ENCODE measurements at places on chromosomes 3 and 15. TPM values are rescaled to one million over a fixed set of nuclear protein-coding genes. Genes with fewer than 3 reads are reported as not detected.

The COL6A6 gene
- total RNA-seq, result not detected

GRCh38 chr15:53473886-53474285 is 285.6 kb downstream of the WDR72 start:
- H3K27ac ChIP-seq, result no peak overlapping the region
- no peaks in the 10 kb centered on the region for H3K36me3 ChIP-seq
- H3K27me3 ChIP-seq, result no peaks in the 10 kb centered on the region
- no peaks in the 10 kb centered on the region for H3K4me1 ChIP-seq
- DNase-seq, result no peak

GRCh38 chr15:81909011-81909358 is 136.8 kb downstream of the MEX3B start:
- no peak overlapping the region for H3K27ac ChIP-seq
- H3K4me3 ChIP-seq, result no peak overlapping the region
- no peaks in the 10 kb centered on the region for H3K27me3 ChIP-seq
- DNase-seq, result no peak
- H3K4me1 ChIP-seq, result no peaks in the 10 kb centered on the region

DNA sequence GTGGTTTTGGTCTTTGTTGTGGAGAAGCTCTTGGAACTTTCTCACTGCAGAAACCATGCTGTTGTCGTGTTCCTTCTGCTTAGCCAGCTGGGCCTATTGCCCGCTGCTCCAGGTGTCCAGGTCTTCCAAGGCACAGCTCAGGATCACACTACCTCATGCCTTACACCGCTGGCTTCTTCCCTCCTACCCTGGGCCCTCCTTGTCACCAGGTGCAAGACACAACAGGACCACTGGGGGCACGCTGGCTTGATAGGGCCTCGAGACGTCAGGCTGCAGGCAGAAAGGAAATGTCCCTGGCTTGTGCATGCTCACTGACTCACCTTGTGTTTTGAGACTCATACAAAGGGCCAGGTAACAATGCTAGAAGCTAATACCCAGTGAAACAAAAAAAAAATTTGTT is 32.3 kb downstream of the PAQR9 start:
- no peak for DNase-seq
- no peak overlapping the region for H3K27ac ChIP-seq
- no peaks in the 10 kb centered on the region for H3K27me3 ChIP-seq
- H3K4me3 ChIP-seq, result no peak overlapping the region
- H3K4me1 ChIP-seq, result no peaks in the 10 kb centered on the region

GRCh38 chr3:143016321-143016972 is 15.1 kb downstream of the U2SURP start:
- DNase-seq, result no peak
- no peak overlapping the region for H3K4me3 ChIP-seq
- H3K27me3 ChIP-seq, result no peaks in the 10 kb centered on the region
- no peaks in the 10 kb centered on the region for H3K4me1 ChIP-seq
- H3K27ac ChIP-seq, result no peak overlapping the region

- no peak overlapping the region for H3K4me3 ChIP-seq
- H3K27me3 ChIP-seq, result no peaks in the 10 kb centered on the region
- no peak overlapping the region for H3K27ac ChIP-seq
Measured at GRCh38 chr3:71688121-71688520, 37.1 kb downstream of the EIF4E3 start.

GRCh38 chr15:68369931-68370767 is 61.8 kb downstream of the ITGA11 start:
- H3K4me1 ChIP-seq, result no peaks in the 10 kb centered on the region
- peak overlapping the region; percentile 60 for H3K27ac ChIP-seq
- H3K36me3 ChIP-seq, result no peaks in the 10 kb centered on the region
- DNase-seq, result peak; percentile 14
- H3K27me3 ChIP-seq, result no peaks in the 10 kb centered on the region
